ENCODE measurements at places on chromosomes 7 and 10.

DNA sequence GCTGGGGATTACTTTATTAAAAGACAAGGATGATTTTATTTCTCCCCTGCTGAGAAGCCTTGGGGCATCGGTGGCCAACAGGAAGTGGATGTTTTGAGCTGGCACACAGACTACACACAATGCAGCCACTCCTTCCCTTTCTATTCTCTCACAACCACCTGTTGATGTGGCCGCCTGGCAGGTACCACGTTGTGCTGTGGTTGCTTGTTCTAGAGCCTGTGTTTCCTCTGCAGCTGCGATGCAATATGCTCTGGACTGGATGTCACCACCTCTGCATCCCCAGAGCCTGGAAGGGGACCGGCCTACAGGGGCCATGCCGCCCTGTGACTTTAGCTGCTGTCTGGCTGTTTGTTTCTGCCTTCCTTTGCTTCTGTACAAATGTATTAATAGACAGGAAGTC is 195.7 kb upstream of the CELF2 start:
- DNase-seq = no peak

DNA sequence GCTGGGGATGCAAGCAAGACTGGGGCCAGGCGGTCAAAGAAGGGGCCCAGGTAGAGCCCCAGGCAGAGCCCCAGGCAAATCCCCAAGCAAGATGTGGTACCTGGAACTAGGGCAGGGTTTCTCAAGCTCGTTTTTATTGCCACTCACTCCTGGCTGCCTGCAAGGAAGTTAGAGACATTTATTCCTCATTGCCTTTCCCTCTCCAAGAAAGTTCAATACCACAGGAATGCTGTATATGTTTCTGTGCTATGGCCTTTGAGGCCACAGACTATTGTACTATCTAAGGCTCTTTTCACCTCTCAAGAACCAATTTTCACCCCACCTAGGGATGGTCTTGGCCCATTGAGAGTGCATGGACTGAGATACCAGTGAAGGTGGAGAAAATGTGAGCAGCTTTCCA is 71.3 kb downstream of the TACC2 start:
- DNase-seq = no peak

DNA sequence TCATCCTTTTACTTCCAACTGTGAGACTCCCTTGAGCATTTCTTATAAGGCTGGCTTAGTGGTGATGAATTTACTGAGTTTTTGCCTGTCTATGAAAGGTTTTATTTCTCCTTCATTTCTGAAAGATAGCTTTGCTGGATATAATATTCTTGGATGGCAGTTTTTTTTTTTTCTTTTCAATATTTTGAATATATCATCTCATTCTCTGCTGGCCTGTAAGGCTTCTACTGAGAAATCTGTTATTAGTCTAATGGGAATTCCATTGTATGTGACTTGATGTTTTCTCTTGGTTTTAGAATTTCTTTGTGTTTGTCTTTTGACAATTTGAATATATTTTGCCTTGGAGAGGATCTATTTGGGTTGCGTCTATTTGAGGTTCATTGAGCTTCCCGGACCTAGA is 22.4 kb downstream of the PHTF2 start:
- DNase-seq = no peak

GRCh38 chr10:30018496-30018895 is 40.9 kb downstream of the JCAD start:
- DNase-seq = no peak

- no peak for DNase-seq
Measured at GRCh38 chr10:29725133-29725720, 90.5 kb upstream of the SVIL start.
